ENCODE measurements at places on chromosomes 1 and 21. TPM values are rescaled to one million over a fixed set of nuclear protein-coding genes. Genes with fewer than 3 reads are reported as not detected.
A peak's percentile ranks its signal among the peaks of the same experiment; 100 is the strongest.

DNA sequence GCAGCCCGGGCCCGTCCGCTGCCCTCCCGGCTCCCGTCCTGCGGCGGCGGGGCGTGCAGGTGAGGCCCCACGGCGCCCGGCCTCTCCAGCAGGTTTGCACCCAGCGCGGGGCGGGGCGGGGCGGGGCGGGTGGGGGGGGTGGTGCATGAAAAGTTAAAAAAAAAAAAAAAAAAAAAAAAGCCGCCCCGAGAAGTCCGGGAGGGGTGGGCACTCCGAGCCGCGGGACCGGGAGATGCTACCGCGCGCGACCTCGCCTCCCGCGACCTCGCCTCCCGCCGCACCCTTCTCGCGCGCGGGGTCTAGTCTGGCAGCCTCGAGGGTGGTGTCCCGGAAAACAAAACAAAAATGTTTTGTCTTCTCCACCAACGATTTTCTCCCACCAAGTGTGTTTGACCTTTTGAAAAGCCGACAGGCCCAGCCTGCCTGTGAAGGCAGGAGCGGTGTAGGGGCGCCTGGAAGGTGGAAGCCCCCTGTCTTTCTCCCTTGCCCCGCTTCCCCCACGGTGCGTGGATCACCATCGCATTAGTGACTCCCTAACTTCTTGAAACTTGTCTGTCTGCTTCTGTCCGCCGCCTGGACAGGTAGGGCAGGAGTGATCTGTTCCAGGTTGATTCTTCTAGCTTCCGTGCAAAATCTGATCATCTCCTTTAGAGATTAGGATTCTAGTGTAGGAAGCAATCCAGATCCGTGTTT lies 569 bp downstream of the RCAN3 start:
- H3K27me3 ChIP-seq: no peaks in the 10 kb centered on the region
- peak; percentile 48 for DNase-seq
- H3K4me1 ChIP-seq: peaks cover 7% of the 10 kb centered on the region
- peak overlapping the region; percentile 50 for H3K27ac ChIP-seq

GRCh38 chr1:108107658-108108057 lies 92.5 kb downstream of the SLC25A24 start:
- no peaks in the 10 kb centered on the region for H3K36me3 ChIP-seq
- DNase-seq: no peak
- H3K27ac ChIP-seq: no peak overlapping the region
- H3K27me3 ChIP-seq: no peaks in the 10 kb centered on the region

DNA sequence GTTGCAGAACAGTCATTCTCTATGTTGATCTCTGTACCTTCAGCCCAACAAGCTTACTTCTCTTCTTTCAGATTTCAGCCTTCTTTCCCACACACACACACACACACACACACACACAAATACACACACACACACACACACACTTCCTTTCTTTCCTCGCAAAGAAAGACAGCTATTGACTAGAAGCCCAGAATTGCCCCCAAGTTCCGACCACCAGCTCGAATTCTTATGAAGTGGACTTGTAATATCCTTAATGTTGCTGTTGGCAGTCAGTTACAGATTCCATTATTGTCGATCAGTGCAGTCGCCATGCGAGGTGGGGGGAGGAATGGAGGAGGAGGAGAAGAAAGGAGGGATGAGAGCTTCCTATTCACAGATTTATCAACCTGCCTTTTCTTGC lies 125.5 kb downstream of the CLEC20A start:
- DNase-seq: no peak
- no peaks in the 10 kb centered on the region for H3K4me1 ChIP-seq
- H3K27ac ChIP-seq: no peak overlapping the region
- H3K36me3 ChIP-seq: no peaks in the 10 kb centered on the region
- no peak overlapping the region for H3K4me3 ChIP-seq

- peak; percentile 97 for DNase-seq
- H3K4me3 ChIP-seq: peak within 1 kb of the TSS; percentile 95
- no peaks in the 10 kb centered on the region for H3K27me3 ChIP-seq
- H3K36me3 ChIP-seq: no peaks in the 10 kb centered on the region
Observed at GRCh38 chr21:43718872-43719747, at the start of gene PDXK. Gene PDXK (plus strand): TSS chr21:43719129. CDS start chr21:43719295, 166 bp downstream.

FAM151A gene
- not detected for polyA plus RNA-seq

KRTAP19-3 gene
- polyA plus RNA-seq: not detected

PGD gene
- 76.2 TPM for polyA plus RNA-seq

GPN2 gene
- 24.0 TPM for polyA plus RNA-seq

ARHGAP30 gene
- polyA plus RNA-seq: not detected

Data from SK-N-SH (cell line).